AG08395 (cell line): ENCODE measurements at places on chromosomes 1 and 21.
A peak's percentile ranks its signal among the peaks of the same experiment; 100 is the strongest.

DNA sequence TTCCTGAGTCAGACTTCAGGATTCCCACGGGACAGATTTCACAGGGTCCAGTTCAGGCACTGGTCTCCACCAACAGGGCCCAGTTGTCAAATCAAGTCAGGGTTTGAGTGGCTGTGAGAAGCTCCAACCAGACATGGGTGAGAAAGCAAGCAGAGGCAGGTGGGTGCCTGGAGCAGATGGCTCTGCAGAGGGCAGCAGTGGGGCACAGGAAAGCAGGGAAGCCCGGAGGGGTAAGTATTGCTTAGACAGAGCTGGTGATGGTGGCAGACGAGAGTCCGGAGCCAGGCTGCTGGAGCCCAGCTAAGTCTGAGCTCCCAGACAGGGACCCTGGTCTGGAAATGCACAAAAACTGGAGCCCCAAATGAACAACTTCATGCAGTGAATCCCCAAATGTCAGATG is 40.4 kb downstream of the RIMS3 start:
- DNase-seq: no peak

GRCh38 chr1:42784946-42785693 is at the start of gene TMEM269:
Gene TMEM269, plus strand, starts transcription at chr1:42784991. Its CDS starts 4,903 bp downstream, at chr1:42789894.
- DNase-seq: peak; percentile 36

DNA sequence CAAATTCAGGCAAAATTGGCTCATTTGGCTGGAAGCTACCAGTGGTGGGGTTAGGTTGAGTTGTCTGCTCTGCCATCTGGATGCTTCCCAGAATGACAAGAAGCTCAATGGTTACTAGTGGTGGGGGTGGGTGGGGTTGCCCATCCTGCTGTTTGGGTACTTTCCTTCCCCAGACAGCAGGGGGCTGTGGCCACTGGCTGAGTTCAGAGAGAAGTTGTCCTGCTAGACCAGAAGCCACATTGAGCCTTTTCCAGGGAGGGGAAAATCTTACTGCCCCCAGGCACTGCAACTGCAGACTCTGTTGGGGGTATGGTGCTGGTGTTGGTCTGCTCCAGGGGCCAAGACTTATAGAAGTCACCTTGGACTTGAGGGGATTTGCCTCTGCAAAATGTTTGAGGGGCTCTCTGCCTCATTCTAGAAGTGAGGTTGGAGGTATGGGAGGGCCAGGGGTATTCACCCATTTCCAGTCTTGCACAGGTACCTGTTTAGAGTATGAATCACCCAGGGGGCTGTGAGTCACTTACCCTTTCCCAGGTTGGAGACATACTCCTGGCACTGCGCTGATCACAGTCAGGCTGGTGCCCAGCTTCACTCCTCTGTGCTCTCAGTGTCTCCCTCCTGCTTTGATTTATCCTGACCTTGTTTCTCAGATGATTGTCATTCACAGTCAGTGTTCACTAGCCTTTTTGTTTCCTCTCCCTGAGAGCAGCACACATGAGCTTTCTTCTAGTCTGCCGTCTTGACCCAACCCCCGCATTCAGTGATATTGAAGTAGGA is 89.1 kb upstream of the NEGR1 start:
- DNase-seq: no peak

DNA sequence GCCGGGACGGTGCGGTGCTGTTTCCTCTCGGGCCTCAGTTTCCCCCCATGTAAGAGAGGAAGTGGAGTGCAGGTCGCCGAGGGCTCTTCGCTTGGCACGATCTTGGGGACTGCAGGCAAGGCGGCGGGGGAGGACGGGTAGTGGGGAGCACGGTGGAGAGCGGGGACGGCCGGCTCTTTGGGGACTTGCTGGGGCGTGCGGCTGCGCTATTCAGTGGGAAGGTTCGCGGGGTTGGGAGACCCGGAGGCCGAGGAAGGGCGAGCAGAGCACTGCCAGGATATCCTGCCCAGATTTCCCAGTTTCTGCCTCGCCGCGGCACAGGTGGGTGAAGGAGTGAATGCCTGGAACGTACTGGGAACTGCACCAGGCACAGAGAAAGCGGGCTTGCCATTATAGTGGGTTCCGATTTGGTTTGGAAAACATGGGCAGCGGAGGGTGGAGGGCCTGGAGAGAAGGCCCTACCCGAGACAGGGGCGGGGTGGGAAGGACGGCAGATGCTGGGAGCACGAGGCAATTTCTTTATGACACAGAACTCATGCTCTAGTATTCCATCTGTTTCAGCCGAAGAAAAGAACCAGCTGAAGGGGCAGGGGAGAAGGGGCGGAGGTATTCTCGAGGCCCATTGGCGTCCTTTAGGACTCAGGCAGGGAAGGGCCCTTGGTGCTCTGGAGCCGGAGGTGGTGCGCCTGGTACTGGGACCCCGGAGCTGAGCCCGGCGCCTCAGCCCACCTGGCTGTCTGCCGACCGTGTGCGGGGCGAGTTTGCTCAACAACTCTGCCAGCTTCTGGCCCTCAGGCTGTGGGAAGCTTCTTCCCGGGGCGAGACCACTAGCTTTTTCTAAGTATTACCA is 960 bp downstream of the PCSK9 start:
- no peak for DNase-seq

GRCh38 chr1:194076646-194077045 is 890.2 kb upstream of the B3GALT2 start:
- DNase-seq: no peak
